ENCODE measurements at places on chromosomes 13 and 19.

DNA sequence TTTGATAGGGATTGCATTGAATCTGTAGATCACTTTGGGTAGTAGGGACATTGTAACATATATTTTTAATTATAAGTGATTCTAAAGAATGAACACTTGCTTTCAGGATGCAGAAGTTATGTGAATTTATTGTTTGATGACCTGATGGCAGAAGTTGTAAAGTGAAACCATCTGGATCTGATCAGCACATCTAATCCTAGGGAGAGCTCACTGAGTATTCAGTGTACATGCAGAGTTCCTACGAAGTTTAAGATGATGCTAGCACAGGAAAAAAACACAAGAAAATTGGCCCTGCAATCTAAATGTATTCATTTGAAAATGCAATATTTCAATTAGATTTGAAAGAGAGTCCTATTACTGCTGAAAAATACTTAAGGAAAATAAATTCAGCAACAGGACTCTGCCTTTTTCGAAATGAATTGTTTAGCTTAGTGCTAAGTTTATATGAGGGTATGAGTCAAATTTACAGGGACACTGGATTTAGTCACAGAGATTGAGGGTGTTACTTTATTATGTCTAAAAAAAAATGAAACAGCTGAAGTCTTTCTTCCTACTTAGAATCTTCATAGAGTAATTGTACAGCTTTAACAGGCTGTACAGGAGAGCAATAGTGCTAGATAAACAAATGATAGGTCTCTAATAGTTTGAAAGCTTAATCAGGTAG lies 385.7 kb downstream of the DCT start:
- no peak for DNase-seq

DNA sequence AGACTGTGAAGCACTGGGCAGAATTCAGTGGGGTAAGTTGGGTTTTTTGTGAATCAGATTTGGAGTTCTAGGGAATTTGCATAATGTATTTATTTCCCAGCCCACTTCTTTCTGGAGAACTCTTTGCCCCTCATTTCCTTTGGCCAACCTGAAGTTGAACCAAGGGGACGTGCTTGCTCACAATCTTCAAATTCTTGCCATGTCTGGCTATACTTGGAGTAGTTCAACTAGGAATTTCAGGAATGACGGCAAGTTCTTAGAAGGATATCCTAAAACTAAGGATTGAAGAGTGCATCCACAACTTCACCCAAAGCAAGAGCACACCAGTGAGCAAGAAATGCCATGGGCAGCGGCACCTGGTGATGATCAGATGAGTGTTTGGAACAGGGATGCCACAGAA lies 88.5 kb downstream of the TEX26 start:
- no peak for DNase-seq

DNA sequence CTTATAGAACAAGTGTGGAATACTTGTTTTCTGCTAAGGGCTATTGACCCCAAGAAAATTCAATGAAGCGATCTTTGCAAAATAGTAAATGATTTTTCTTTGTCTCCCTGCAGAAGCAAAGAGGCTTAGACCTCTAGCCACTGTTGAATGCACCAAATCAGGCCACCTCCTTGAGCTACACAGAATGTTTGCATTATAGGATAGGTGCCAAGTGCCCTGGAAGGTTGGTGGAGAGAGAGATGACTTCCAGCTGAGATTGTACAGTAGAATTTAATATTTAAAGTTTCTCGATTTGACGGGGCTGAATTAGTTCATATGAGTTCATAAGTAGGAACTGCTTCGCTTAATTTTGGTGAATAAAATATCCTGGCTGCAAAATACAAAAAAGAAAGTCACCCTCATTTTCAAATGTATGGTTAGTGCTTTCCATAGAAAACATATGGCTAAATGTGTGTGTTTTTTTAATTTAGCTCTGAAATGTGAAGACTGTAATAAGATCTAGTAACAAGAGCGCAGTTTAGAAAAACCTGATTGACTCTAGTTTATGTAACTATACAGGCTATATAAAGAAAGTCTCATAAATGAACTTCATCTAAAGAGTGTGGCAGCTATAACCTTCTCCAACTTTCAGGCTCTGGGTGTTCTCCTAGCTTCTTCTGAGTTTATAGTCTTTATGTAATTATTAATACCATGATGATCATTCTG lies 41.6 kb downstream of the LRCH1 start:
- no peak for DNase-seq

DNA sequence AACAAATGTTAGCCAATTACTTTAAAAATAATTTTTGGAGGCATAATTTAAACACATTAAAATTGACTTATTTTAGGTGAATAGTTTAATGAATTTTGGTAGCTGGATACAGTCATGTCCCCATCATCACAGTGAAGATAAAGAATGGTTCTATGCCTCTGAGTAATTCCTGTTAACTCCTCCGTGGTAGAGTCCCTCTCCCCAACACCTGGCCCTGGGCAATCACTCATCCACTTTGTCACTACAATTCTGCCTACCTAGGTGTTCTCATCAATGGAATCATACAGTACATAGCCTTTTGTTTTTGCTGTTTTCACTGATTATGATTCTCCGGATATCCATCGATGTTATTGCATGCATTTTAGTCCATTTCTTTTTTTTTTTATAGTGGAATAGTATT lies 55.6 kb downstream of the ING1 start:
- no peak for DNase-seq

- peak; percentile 68 for DNase-seq
Observed at GRCh38 chr19:50912727-50913716, 1.8 kb upstream of the KLK4 start.

DNA sequence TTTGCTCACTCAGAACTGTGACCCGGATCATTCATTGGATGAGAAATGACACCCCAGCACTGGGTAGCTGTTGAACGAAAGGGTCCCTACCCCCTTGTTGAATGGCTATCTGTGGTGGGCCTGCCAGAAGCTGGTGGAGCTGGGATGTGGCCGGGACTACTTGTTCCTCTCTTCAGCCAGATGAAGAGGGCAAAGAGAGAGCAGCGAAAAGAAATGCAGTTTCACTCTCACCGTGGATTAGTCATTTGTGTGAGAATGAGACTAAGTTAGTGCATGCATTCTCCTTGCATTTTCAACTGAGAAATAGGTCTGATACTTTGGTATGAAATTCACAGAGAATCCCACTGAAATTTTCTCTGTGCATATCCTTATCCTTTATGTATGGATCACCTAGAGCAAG lies 553.1 kb downstream of the IRS2 start:
- no peak for DNase-seq

DNA sequence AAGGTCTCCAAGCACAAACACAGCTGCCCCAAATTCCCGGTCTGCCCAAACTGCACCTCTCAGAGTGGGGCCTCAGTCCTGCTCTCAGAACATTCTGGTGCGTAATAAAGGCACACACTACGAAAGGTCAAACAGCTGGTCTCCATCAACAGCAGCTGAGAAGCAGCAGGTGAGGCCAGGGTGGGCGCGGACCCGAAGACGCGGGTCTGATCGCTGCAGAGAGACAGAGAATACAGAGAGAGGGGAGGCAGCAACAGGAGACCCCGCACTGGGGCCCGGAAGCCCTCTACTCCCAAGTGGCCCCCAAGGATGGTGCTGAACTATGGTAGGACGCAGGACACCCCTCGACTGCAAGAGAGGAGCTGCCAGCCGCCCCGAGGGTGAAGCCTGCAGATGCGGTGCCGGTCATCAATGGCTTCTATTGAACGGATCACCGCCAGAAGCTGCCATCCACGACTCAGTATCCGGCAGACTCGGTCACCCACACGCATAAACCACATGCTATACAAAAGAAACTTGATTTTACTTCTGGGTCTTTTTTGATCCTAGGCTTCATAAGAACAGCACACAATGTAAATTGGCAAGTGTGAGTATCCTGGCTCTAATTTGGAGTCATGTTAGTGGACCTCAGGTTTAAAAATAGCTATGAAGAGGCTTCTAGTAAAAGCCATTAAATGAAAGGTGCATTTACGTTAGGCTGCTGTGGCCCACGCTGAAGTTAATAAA lies 33.4 kb downstream of the STK24 start:
- DNase-seq: no peak

DNA sequence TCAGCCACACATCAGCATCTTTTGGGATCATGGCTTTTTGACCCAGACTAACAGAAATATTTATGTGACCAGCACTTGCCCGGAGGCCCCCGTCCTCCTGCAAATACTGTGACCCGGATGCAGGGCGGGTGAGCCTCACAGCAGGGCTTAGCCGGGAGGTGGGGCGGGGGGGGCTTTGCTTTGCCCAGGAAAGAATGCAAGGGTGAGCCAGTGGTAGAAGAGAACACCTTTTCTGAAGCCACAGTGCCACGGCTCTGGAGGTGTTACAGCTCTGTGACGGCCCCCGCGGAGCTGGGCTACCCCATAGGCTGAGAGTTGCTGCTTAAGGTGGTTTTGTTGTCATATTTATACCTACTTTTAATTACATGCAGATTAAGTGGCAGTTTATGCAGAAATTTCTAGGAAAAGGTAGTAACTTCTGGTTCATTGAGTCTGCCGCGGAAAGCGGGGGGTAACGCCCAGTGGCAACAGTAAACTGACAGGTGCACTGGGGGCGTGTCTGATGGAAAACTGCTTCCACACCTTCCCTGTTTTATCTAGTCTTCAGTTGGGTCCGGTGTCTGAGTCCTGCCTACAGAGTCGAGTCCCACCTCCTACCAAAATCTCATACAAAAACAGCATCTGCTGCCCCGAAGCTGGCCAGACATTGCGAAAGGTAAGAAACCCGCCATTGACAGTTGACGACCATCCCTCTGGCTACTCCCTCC lies 187.9 kb downstream of the TEX29 start:
- no peak for DNase-seq

- no peak for DNase-seq
Observed at GRCh38 chr13:101059793-101060192, 356.5 kb downstream of the NALCN start.

- no peak for DNase-seq
Observed at GRCh38 chr13:43815204-43815603, 28.4 kb upstream of the ENOX1 start.

- DNase-seq: no peak
Observed at GRCh38 chr13:41919741-41920487, 41.0 kb downstream of the VWA8 start.

GRCh38 chr13:40599747-40600146 lies 66.7 kb downstream of the FOXO1 start:
- DNase-seq: peak; percentile 28

Data from suppressor macrophage (primary cell).